ENCODE measurements at places on chromosomes 7 and 10. TPM values are rescaled to one million over a fixed set of nuclear protein-coding genes. Genes with fewer than 3 reads are reported as not detected.

The GPR26 gene
- total RNA-seq: not detected

The HOGA1 gene
- 0.71 TPM for total RNA-seq

- no peak for DNase-seq
Observed at GRCh38 chr7:6642861-6643640, 5.9 kb downstream of the ZNF316 start.

The TRIM74 gene
- not detected for total RNA-seq

The CUBN gene
- 2.0 TPM for total RNA-seq

The TBC1D12 gene
- total RNA-seq: 10.7 TPM

GRCh38 chr7:44348300-44348699, 22.9 kb upstream of the CAMK2B start:
- peak; percentile 63 for DNase-seq

DNA sequence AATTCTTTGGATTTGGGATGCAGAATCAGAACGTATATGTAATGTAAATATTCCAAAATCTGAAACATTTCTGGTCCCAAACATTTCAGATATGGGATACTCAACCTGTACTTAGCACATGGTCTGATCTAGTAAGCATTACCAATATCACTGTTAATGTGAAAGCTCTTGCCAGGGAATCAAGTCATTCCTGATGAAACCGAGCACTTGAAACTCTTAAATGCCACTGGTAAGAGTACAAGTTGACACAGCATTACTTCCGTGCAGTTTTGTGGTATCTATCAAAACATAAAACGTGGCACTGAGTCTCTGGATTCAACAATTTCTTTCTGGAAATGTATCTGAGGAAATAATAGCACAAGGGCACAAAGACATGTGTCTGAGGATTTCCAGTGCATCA, 155.7 kb downstream of the RTKN2 start:
- DNase-seq: no peak

DNA sequence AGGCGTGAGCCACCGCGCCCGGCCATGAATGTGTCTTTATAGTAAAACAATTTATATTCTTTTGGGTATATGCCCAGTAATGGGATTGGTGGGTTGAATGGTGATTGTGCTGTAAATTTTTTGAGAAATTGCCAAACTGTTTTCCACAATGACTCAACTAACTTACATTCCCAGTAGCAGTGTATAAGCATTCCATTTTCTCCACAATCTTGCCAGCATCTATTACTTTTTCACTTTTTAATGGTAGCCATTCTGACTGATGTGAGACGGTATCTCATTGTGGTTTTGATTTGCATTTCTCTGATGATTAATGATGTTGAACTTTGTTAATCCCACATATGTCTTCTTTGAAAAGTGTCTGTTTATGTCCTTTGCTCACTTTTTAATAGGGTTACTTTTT, 1187.9 kb downstream of the XPNPEP1 start:
- peak; percentile 72 for DNase-seq

DNA sequence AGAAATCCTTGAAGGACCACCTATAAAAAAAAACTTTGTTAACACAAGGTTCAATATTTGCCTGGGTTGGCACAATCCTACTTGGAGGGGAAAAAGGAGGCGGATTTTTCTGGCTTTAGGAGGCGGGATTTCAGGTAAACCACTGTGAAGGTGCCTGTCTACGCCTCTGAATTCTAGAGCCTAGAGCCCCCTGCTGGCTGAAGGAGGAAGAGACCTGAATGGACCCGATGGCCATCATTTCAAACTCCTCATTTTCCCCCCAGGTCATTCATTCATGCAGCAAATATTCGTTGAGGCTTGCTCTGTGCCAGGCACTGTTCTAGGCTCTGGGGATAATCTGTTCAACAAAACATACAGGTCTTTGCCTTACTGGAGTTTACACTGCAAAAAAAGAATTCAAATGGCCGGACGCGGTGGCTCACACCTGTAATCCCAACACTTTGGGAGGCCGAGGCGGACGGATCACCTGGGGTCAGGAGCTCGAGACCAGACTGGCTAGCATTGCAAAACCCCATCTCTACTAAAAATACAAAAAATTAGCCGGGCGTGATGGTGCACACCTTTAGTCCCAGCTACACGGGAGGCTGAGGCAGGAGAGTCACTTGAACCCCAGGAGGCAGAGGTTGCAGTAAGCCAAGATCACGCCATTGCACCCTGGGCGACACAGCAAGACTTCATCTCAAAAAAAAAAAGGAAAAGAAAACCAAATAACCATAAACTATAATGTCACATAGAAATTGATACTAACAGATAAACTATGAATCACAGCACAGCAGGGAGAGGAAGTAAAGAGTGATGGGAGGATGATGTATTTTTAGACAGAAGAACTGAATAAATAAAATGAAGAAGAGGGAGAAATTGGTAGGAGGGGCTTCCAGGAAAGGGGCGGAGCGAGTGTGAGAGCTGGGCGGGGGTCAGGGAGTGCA, 90.1 kb upstream of the NFE2L3 start:
- DNase-seq: peak; percentile 53

DNA sequence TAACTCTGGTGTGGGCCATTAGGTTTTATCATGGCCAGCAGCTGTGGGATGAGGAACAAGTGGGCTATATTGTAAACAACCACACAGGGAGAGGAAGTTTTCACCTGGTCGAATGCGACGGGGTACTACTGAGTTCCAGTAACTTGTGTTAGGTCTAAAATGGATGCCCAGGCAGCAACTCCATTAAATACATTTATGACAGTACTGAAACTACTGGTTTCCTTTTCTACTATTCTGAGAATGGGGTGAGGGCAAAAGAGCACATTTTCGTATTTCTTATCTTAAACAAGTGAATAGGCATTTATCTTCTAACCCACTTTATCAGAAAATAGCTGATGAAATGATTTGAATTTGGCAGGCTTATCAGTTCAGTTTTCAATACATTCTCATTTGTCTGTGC, 109.7 kb downstream of the C1GALT1 start:
- no peak for DNase-seq

DNA sequence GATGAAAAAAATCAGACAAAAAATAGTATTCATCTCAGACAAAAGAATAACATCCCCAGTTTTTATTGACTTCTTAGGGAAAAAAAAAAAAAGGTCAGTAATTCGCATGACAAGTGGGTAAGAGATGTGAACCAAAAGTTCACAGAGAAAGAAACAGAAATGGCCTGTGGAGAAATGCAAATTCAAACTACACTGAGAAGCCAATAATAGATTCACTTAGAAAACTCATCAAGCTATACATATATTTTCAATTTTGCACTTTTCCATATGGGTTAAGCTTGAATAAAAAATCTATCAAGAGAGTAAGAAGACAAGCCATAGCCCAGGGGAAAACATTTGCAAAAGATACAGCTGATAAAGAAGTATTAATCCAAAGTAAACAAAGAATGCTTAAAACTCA, 28.0 kb downstream of the HERC4 start:
- DNase-seq: no peak

DNA sequence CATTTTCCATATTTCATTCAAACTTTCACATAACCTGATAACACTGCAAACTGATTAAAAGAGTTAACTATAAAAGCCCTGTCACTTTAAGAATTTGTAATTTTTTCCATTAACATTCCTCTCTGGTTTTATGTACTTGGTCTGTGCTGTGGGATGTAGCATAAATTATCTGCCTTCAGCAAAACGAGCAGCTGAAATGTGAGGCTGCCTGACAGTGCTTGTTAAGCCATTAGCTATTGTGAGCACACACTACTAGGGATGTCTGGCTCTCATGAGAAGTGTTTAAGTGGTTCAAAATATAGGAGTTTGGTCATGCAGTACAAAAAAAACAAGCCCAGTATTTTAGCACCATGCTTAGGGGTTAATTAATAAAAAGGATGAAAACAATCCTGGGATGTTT, 63.0 kb downstream of the HOXA1 start:
- DNase-seq: peak; percentile 54

The IDI2 gene
- total RNA-seq: not detected

GRCh38 chr10:29409241-29410054, 120.6 kb downstream of the LYZL1 start:
- peak; percentile 54 for DNase-seq

The CCDC7 gene
- 1.8 TPM for total RNA-seq

DNA sequence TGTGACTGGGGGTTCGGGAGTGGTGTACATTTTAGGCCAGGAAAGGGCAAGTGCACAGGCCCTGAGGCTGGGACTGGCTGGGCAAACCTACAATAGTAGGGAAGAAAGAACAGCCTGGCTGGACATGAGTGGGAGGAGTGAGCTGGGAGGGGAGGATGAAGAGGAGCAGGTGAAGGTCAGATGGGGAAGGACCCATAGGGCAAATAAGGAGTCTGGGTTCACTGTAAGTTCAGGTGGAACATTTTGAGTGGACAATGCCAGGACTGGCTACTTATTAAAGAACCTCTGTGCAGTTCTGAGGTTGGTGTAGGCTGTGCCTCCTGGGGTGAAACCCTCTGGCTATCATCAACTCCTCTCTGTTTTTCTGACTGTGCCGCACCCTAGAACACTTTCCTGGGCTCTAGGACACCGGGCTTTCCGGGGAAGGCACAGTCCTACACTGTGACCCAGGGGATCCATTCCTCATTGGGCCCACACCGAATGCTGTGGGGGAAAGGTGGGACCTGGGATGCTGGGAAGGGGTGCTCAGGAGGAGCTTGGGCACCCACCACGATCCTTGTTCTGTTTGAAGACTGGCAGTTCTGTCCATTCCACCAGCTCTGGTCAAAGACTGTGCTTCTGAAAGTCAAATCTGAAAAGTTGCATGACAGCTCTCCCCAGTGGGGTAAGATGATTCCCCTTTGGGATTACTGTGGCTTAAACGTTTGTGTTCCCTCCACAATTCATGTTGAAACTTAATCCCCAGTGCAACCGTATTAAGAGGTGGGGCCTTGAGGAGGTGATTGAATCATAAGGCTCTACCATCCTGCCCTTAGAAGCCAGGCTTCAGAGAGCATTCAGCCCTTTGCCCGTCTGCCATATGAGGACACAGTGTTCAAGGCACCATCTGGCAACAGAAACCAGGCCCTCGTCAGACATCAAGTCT, 4.0 kb upstream of the MMP21 start:
- no peak for DNase-seq

DNA sequence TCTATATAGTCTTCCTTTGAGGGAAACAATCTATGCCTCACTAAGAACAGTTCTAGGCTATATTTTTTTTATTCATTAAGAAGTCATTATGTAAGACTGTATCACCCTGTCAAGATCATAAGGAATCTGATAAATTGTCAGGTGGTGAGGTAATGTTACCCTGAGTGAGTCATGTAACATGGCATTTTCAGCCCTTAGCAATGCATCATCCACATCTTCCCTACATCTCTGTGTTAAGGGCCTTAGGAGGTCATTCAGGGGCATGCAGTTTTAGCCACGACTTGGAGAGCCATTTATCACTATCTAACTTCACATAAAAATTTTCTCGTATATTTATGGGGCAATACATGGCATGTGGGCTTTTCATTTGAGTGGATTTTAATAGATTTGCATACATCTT, 924.5 kb upstream of the MBL2 start:
- peak; percentile 17 for DNase-seq

GRCh38 chr10:90857635-90858460, at the start of gene HTR7:
HTR7 (minus strand) TSS chr10:90858039; CDS start chr10:90857671, 368 bp downstream.
- peak; percentile 53 for DNase-seq

The SYT15 gene
- 0.05 TPM for total RNA-seq

The SLC29A4 gene
- total RNA-seq: 3.1 TPM

- DNase-seq: no peak
Observed at GRCh38 chr7:68449816-68450215, 1148.5 kb upstream of the AUTS2 start.

- DNase-seq: no peak
Observed at GRCh38 chr7:45598886-45599520, 24.8 kb downstream of the ADCY1 start.

GRCh38 chr10:3777981-3778691, 6.9 kb downstream of the KLF6 start:
- peak; percentile 27 for DNase-seq

DNA sequence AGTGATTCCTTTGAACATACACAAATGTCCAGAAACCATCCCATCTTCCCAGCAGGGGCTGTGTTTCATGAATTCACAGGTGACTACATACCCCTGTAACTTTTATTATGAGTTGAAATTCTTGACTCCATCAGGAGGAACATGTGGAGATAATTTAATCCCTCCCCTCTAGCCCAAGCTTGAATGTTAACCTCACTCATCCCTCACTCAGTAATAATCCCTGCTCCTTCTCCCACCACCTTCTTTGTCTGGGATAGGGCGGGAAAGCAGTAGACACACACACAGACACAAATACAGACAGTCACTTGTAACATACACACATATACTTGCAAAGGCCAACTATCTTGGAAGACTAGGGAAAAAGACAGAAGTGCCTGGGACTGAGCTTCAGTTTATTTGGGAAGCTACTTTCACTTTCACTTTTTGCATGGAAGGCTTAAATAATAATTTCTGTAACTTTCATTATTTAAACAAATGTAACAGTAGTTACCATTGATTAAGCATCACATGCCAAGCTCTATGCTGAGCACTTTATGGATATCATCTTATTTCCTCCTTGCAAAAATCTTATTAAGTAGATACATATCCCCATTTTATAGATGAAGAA, 7.3 kb downstream of the AASS start:
- DNase-seq: peak; percentile 21

DNA sequence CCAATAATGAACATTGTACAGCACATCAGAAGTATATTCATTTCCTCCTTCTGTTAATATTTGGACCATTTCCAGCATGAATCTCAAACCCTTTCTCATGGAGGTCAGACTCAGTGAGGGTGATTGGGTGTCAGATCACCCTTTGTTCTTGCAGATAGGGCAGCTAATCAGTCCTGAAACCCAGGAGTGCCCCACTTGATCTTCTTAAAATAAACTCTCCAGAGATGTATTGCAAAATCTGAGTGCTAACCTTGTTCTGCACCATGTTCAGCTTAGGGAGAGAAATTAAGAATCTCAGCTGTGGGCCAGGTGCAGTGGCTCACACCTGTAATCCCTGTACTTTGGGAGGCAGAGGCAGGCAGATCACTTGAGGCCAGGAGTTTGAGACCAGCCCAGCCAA, 869.4 kb downstream of the TYW1 start:
- DNase-seq: no peak

The DMTF1 gene
- 36.7 TPM for total RNA-seq

DNA sequence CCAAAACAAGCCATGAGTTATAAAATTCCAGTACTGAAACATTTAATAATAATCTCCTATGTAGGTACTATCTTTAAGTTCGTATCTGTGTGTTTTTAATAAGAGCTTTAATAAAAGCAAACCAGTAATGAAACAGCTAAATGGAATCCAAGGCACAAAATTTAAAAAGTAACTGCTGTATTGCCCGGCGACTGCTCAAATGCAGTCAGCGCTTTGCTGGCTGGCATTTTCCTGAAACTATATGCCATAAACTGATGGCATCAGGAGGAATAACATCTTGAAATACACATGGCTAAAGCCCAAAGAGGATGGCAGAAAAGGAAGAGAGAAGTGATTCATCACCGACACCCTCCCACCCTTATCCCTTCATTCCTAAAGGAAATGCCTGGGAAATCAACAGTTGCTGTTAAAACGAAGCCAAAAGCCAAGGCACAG, 133.1 kb downstream of the CUBN start:
- peak; percentile 73 for DNase-seq

DNA sequence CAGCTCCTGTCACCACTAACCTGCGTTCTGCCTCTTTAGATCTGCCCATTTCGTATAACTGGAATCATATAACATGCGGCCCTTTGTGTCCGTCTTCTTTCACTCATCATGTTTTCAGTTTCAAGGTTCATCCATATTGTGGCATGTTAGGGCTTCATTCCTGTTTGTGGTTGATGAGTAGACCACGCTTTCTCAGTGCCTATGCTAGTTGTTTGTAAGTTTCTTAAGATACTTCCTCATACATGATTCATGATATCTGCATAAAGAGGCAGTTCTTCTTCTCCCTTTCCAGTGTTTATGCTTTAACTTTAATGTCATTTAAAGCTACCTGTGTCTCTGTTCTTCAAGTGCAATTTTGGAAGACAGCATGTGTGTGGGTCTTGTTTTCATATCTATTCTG, 79.5 kb upstream of the FAM20C start:
- DNase-seq: no peak
